Tibial artery (tissue), 4 donors: ENCODE measurements at places on chromosomes 7 and 10.

DNA sequence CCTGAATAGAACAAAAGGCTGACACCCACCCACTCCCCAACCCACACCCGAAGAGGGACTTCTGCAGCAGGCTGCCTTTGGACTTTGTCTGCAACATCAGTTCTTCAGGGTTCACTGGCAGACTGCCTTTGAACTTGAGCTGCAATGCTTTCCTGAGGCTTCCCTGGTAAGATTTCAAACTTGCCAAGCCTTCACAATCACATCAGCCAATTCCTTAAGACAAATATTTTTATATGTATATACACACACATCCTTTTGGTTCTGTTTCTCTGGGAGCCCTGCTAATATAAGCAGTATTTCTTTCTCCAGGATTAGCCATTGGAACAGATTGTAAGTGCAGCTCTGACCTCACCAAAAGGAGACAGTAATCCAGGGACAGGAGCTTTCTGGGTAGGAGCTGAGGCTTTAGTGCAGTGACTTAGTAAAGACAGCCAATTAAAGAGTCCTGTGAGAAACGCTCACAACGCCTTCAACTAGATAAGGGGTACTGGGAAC lies 55.6 kb upstream of the KMT2E start:
- no peak for DNase-seq

DNA sequence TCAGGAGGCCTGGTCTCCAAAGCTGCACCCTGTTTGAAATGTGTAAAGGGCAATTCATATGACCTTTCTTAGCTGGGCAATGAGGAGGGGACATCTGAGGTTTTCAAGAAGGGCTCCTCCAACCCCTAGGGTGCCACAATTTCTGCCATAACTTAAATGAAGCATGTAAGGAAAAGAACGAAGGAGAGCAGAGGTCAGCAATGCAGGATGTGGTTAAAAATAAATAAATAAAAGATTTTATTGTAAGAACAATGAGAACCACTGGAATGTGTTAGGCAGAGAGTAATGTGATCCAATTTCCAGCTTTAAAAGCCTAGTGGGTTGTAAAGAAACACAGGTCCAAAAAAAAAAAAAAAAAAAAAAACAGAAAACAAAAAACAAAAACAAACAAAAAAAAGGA lies 673.1 kb downstream of the TNS3 start:
- no peak for DNase-seq

DNA sequence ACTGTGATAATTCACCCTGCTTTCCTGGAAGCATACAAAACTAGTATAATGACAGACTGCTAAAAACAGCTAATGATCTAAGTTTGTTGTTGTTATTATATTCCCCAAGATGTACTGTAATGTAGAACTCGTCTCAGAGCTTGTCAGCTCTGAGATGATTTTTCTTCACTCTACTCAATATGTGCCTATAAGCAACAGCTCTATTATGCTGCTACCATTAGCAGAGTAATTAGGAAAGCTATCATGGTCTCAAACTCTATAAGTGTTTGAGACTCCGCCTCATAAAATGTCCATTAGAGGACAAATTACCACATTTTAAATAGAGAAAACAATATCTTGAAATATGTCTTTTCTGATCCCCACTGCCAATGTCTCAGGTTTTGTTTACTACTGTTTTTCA lies 476.5 kb upstream of the PCDH15 start:
- no peak for DNase-seq

DNA sequence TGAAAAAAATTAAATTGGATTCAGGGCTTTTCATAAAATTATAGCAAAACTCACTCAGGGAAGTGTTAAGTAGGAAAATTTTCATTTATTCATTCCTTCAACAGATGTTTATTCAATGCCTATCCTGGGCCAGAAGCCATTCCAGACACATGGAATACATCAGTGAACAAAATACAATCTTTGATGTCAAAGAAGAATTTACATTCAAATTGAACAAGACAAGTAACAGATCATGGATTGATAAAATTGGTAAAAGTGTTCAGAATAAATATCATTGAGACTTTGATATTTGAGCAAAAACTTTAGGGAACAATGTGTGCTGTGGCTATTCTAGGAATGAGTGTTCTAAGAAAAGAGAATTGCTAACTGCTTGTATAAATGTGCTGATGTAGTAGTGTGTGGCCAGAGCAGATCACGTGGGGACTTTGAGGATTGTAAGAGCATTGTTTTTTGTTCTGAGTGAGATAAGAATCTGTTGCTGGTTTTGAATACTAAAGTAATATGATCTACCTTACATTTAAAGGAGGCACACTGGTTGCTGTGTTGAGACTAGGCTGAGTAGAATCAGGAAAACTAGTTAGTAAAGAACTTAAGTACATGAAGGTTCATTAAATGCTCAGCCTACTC lies 957.2 kb downstream of the PCDH15 start:
- DNase-seq = peak; percentile 28

DNA sequence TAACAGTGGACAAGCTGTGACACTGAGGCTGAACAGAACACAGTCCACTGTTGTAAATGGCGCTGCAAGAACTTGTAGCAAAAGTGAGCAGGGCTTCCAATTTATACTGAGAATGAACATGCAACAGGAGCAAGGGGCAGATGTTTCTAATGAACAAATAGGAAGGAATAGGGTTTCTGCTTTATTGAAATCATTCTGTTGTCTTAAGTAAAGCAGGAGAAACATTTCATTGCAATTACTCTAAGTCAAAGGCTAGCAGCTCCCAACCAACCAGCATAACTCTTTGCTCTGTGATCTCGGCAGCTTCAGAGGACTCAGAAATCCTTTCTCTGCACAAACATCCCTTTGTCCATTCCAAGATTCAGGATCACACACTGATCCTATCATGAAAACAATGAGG lies 236.2 kb upstream of the PRSS58 start:
- no peak for DNase-seq

DNA sequence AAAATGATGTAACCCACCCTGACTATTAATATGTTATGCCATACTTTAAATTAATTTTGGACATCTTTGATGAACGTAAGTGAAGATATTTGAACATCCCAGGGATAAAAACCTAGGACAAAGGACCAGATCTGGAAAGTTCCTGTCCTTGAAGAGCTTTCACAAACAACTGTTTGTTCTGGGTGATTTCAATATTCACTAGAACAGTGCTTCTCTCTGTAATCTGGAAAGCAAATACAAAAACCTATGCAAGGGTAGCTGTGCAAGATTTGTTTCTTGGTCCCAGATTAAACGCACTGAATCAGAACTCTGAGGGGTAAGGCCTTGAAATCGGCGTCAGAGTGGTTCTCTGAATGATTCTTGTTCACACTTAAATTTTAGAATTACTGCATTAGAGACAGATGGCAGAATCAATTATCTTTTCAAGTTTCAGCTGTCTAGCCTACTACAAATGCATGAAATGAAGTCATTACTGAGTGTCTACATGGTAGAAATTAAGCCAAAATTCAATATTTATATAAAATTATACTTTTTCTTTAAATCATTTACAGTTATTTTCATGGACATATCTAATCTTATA lies 69.6 kb upstream of the CSTF2T start:
- no peak for DNase-seq

GRCh38 chr7:130932088-130932487 lies 198.1 kb upstream of the KLF14 start:
- no peak for DNase-seq

DNA sequence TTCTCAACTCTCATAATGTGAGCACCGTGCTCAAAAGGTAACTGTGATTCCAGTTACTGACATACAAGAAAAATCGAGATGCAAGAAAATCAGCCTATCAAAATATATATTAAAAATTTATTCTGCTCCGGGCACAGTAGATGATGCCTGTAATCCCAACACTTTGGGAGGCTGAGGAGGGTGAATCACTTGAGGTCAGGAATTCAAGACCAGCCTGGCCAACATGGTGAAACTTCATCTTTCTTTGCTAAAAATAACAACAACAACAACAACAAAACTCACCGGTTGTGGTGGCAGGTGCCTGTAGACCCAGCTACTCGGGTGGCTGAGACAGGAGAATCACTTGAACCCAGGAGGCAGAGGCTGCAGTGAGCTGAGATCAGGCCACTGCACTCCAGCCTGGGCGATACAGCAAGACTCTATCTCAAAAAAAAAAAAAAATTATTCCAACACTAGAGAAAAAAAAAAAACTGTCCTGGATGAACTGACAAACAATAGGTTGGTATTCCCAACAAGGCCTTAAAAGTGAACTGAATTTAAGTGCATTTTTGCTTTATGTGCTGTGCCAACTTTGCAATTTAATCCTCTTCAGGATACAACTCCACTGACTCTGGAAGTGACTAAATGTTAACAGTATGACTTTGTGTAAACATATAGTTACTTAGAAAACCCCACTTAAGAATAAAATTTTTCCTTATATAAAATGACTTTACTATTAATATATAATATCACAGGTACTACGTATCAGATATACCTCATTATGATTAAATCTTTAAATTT lies 51.1 kb downstream of the JMJD1C start:
- DNase-seq = no peak

- no peak for DNase-seq
Observed at GRCh38 chr7:151833213-151833651, 43.7 kb downstream of the PRKAG2 start.

DNA sequence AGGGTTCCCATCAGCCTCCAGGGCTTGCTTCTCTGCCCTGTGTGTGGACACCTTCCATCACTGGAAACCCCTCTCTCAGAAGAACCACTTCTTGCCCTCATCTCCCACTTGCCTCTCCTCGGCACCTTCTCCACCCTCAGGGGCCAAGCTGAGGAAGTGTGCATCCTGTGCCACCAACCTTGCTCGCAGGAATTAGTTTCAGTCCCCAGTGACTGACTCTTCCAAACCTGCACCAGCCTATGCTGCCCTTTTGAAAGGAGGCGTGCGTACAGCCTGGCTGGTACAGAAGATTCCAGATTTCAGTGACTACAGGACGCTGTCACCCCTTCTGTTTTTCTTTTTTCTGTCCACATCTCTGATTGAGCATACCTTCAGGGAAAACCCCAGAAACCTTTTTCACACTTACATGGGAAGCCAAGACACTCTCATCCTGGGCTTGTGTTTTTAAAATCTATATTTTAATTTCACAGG lies 67.1 kb downstream of the IKZF1 start:
- no peak for DNase-seq

DNA sequence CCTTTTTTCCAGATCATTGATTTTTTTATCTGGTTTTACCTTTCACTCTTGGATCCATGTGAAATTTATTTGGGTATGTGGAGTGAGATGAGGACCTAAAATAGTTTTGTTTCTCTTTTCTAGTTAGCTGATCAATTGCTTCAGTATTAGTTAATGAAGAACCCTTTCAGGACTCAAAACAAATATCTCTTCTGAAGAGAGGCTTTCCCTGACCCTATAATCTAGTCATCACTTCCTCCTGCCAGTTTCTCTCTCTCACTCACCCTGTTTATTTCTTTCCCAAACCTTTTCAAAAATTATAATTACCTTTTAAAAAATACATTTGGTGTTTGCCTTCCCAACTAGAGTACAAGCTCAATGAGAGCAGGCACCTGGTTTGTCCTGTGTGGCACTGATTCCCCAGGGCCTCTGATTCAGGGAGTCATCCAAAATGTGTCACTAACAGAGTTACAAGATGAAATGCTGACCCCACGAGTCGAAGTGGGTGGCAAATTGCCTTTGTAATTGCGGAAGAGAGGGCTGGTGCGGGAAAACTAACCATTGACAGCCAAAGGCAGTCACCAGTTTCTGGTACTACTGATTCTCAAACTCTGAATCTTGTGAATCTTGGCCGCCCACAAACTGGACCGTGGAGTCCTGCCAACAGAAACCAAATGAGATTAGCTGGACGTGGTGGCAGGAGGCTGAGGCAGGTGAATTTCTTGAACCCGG lies 2.4 kb downstream of the TMEM140 start:
- no peak for DNase-seq
